Astrocyte of the hippocampus (primary cell): ENCODE measurements at places on chromosomes 7 and 10.

- DNase-seq, result no peak
These were observed 79.8 kb downstream of the NRP1 start for GRCh38 chr10:33254556-33255160.

DNA sequence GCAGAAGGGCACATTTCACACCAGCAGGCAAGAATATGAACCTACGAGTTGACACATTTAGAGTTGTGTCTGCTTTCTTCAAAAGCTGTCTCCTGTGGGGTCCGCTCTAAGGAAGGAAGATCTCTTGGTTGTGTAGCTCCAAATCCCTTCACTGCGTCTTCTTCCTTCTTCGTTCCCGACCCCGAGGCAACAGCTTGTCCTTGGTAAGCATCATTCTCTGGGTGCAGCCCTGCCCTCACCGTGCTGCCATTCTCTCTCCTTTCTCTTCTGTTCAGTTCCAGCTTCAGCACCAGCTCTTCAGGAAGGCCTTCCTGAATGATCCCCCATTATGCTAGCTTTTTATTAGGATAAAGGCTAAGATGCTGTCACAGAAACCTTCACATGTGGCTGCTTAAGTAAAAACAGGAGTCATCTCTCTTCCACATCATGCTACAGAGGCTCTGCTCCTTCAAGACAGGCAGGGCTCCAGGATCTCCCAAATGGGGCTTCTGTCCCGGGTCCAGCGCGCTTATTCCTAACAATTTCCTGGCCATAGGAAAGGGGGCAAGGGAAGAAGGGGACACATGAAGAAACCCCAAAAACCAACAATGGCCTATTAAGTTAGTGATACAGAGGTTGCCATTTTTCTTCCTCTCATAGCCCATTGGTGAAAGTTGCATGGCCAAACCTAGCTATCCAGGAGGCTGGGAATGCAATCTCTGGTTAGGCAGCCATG, 52.2 kb upstream of the SHH start:
- DNase-seq, result no peak

DNA sequence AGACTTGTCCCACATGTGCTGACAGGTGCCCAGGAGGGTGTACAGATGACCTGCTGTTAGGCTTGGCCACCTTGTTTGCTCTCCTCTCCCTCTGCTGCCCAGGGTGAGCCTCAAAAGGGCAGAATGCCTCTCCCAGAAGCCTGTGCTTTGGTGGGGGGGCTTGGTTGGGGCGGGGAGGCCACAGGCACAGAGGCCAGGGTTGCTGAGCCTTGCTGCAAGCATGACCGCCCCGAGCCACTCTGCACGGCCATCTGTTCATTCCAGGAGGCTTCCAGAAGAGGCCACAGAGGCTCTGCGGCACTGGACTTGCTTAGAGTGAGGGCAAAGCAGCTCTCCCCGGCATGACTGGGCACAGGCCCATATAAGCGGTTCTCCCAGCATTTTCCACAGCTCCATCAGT, 190.8 kb downstream of the GLRX3 start:
- DNase-seq, result no peak

- DNase-seq, result peak; percentile 0
These were observed 571.0 kb downstream of the SH2D4B start for GRCh38 chr10:81108516-81109199.

DNA sequence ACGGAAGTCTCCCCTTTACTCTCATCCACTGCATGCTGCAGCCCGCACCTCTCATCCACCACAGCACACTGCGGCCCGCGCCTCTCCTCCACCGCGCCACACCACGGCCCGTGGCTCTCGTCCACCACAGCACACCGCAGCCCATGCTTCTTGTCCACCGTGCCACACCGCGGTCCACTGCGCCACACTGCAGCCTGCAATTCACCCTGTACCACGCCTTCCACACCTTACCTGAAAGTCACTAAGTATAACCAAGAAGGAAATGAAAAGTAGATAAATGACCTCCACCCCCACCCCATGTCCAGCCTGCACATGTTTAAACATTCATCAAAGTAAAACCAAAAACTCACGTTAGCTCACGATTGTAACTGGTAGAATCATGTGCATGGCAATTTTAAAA, 176.1 kb downstream of the DIP2C start:
- no peak for DNase-seq

DNA sequence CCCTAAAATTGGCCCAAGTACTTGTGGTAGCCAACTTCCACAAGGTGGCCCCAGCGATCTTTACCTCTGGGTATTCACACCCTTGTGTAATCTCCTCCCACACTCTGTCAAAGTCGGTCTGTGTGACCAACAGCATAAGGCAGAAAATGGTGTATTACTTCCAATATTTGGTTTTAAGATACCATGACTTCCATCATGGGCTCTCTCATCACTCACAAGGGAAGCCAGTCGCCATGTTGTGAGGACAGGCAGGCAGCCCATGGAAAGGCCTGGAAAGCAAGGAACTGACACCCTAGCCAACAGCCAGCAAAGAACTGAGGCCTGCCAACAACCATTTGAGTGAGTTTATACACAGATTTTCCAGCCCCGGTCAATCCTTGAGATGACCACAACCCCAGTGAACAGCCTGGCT, 91.0 kb upstream of the KMT2E start:
- DNase-seq, result peak; percentile 89

DNA sequence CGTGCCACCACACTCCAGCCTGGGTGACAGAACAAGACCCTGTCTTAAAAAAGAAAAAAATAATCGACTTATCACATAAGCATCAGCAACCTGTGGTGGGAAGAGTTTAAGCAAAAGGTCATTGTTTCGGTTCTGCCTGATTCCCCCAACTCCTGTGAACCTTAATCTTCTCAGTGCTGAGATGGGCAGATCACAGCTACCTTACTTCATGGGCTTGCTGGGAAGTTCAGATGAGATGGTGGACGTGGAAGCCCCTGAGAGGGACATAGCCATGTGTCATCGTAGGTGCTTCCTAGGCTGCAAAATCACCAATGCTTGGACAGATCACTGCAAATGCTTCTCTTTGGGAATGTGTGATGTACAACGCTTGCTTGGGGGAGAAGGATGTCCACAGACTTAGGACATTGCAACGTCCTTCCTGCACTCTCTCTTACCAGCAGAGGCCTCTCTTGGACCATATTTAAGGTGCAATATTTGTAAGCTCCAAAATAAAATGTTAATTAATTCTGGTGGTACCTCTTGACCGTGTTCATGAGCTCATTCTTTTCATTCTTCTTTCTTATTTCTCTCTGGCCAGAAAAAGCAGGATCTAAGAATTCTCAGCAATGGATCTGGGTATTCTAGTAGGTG, 8.6 kb downstream of the GJD4 start:
- peak; percentile 31 for DNase-seq

- peak; percentile 50 for DNase-seq
These were observed 164.7 kb downstream of the CAMK1D start for GRCh38 chr10:12513775-12514673.

DNA sequence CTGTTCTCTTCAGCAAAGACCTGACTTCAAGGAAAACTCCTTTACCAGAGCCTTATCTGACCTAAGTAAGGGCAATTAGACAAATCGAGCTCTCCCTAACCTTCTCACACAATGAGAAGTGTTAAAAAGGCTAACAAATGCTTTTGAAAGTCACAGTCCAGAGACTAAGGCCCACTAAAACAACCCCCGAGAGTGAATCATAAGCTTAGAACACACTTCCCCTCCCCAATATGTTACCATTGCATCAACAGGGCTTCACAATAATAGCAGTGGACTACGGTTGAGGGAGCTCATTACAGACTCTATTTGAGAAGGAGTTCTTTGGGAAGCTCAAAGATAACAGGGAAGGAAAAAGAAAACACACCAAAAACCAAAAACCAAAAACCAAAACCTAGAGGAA, 28.6 kb upstream of the ZEB1 start:
- no peak for DNase-seq

- no peak for DNase-seq
These were observed 19.6 kb downstream of the ZAN start for GRCh38 chr7:100752994-100753393.

DNA sequence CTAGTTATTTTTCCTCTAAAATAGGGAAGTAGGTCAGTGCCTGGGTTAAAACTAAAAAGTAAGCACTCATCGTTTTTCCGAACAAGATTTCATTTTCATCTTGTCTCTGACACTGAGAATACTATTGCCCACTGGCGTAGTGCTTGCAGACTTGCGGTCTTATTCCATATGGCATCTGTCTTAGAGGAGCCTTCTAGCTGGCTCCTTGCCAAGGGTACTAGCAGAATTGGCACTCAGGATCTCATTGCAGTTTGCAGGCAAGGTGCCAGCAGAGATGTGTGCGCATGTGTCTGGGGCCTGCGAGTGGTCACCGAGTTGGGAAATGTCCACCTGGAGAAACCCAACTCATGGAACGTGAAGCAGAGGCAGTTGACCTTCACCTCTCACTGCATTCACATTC, 143.4 kb downstream of the CELF2 start:
- DNase-seq, result no peak

GRCh38 chr7:117302396-117302795, 20.5 kb downstream of the WNT2 start:
- no peak for DNase-seq

GRCh38 chr7:131557652-131558385, 1.4 kb upstream of the PODXL start:
- peak; percentile 36 for DNase-seq

GRCh38 chr10:61834519-61834918, 67.0 kb upstream of the ARID5B start:
- no peak for DNase-seq

GRCh38 chr7:149846436-149847046, 8.4 kb downstream of the ZNF862 start:
- no peak for DNase-seq

- DNase-seq, result peak; percentile 5
These were observed 356.6 kb downstream of the BBS9 start for GRCh38 chr7:33485747-33486493.

DNA sequence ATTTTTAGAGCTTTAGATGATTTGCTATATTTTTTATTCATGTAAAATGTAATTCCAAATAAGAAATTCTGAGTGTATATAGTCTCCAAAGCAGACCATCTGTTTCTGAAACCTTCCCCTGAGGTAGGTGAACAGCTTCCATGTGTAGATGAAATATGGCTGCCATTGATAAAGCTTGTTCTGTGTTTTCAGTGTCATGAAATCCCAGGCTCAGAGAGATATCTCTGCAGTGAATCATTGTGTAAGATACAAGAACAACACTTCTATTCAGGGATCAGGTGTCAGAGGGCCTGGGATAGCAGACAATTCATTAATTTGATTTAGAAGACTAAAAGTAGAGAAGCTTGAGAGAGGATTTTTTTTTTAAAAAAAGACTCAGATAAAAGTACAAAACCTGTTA, 29.1 kb downstream of the ACTA2 start:
- DNase-seq, result no peak

- DNase-seq, result peak; percentile 51
These were observed 761.0 kb upstream of the PHF14 start for GRCh38 chr7:10212649-10213048.

DNA sequence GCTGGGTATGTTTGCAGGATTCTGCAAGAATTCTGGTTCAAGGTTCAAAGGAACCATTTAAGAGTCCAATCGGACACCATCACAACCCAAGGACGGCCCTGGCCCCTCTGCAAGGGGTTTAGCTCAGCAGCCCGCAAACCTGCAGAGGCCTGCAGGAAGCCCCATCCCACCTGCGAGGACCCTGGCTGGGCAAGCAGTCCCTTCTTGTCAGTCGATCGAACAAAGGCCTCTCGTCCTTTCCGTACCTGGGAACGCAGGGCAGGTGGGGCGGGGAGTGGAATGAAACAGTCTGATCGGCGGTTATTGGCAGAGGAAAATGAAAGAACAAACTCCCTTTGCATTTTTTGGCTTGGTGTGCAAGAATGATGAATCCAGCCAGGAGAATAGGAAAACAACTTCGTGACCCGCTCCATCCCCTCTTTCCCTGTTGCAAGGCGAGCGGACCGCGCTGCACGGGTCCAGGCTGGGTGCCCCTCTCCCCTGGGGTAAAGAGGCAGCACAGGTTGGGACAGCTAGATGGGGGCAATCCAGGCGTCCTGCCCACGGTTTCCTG, 73.7 kb downstream of the INSIG1 start:
- DNase-seq, result no peak

DNA sequence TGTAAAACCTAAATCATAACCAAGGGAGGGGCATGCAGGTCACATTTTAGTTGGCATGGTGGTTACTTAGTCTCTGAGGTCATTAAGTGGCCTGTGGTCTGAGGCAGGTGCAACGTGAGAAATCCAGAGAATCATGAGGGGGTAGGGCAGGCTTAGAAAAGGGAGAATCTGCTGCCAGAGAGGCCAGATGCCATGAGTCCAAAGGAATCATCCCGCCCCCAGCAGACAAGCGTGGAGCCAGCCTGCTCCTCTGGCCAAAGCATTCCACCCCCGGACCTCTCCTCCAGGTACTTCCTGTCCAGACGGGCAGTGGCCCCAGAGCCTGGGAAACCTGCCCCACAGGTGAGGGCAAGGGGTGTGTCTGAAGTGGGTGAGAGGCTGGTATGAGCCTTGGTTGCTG, 196.4 kb upstream of the ZNF32 start:
- no peak for DNase-seq

- DNase-seq, result no peak
These were observed 9.3 kb upstream of the HERPUD2 start for GRCh38 chr7:35704261-35704660.

- no peak for DNase-seq
These were observed 43.1 kb downstream of the NKX6-2 start for GRCh38 chr10:132742837-132743194.

DNA sequence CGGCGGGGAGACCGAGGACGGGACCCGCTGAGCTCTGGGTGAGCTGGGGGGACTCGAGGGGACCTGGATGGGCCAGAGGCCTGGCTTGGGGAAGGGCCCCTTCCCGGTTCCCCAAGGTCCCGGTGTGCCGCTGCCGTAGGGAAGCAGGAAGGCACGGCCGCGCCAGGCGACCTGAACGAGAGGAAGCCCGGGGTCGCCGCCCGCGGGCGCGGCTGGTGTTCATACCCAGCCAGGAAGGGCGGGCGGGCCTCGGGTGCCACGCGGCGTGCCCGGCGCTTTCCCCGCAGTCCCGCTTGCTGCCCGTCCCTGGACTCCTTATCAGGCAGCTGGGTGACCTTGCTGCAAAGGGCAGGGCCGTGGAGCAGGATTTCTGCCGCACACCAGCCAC, 38.0 kb downstream of the ZNF777 start:
- no peak for DNase-seq

DNA sequence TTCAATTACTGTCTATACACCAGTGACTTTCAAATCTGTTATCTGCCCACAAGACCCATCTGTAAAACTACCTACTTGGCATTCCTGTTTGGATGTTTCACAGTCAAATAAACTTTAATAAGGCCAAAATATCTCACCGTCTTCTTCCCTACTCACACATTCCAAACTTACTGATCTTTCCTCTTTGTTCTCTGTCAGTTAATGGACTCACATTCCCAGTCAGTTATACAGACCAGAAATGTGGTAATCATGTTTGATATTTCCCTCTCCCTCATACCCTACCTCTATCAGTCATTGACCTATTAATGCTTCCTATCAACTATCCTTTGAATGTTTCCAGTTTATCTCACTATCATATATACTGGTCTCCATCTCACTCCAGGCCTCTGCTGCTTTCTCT, 28.5 kb upstream of the HDAC9 start:
- DNase-seq, result peak; percentile 8

DNA sequence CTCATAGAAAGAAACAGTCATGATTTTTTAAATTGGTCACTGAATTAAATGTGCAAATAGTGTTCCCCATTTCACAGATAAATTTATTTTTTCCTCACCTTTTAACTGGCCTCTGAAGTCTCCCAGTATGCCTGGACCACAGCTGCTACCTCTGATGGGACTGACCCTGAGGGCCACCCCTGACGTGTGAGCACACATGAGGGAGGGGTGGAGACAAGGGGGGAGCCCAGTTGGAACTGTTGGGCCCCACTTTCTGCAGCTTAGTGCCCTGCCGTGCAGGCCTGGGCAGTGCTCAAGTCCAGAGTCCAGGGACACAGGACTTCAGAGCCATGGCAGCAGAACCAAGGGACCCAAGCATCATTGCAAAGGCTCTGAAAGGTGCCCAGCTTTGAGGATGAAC, 243.9 kb downstream of the GRID1 start:
- no peak for DNase-seq
